Nephron progenitor cell (in vitro differentiated cells): ENCODE measurements at places on chromosomes 3 and 15.

- DNase-seq: peak; percentile 47
Observed at GRCh38 chr3:13700362-13700761, 151.4 kb downstream of the FBLN2 start.

DNA sequence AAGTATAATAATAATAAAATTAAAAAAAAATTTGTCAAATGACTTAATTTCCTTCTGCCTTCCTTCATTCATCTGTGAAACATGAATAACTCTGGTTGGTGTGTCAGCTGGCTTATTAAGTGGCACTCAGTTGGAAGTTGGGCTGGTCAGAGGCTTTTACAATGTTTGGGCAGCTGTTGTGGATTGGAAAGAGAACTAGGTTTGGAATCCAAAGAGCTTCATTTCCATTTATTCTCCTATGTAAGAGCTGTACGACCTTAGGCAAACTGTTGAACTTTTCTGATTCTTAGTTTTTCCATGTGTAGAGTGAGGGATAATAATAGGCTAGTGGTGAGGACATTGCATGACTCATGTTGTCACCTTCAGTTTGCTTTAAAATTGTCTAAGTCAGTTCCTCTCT is 606.7 kb downstream of the PDCD6IP start:
- no peak for DNase-seq

GRCh38 chr3:140850210-140850955 is 91.3 kb upstream of the SLC25A36 start:
- no peak for DNase-seq

DNA sequence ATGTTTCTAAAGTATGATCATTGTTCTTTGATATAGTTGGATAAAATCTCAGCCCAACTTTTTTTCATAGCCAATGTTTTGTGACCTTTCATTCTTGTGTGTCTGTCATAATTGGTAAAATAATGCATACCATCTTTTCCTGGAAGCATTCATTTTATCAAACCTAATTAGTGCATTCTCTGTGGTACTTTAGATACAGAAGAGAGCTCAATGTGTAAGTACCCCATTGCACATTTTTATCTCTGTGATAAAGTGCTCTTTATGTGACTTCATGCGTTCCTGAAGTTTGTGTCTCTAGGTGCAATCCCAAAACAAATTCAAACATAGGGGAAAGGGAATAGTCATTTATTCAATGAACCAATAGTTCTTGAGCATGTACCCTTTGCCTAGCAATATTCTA is 628.5 kb downstream of the GBE1 start:
- no peak for DNase-seq

- no peak for DNase-seq
Observed at GRCh38 chr15:77019521-77020331, 24.8 kb downstream of the PSTPIP1 start.

- DNase-seq: no peak
Observed at GRCh38 chr3:194514626-194515025, 27.8 kb upstream of the ATP13A3 start.

DNA sequence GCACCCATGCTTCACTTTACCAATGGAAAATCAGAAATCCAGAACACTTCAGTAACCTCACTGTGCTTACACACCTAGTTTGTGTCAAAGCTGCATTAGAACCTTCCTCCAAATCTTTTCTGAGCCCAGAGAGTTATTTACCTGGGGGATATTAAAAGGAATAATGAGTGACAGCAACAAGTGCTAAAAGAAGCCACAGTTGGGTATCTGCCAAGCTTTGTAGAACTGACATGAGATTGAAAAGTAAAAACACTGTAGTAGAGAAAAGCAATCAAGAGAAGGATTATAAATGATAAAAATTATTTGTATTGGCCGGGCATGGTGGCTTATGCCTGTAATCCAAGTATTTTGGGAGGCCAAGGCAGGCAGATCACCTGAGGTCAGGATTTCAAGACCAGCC is 8.8 kb upstream of the TBC1D23 start:
- DNase-seq: no peak

- DNase-seq: no peak
Observed at GRCh38 chr3:157695586-157695985, 192.4 kb upstream of the VEPH1 start.

GRCh38 chr3:161489395-161489794 is 7.2 kb upstream of the OTOL1 start:
- no peak for DNase-seq

- no peak for DNase-seq
Observed at GRCh38 chr3:45236964-45237363, 10.9 kb upstream of the TMEM158 start.

DNA sequence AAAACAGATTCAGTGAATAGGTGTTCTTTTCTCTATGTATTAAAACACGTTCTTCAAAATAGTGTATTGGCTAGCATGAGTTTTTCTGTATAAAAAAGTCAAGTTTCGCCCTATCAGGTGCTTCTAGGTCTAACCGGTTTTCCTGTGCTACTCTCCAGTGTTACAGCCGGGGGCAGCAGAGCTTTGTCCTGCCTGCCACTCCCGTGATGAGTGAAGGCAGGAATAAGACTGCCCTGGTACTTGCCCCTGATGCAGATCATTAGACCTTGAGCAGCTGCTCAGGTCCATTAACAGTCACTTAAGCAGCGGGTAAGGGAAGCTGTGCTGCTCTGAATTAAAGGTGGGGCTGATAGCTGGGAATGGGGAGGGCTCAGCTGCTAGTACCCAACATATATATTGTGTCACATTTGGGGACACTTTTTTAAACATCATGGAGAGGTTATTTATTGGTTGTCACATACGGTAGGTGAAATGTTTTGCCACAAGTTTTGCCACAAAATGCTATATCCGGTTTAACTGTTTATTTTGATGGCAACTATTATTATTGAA is 1.3 kb upstream of the UNC13C start:
- peak; percentile 43 for DNase-seq

GRCh38 chr3:129593230-129593594 is 13.3 kb downstream of the PLXND1 start:
- DNase-seq: peak; percentile 26

- DNase-seq: no peak
Observed at GRCh38 chr3:87627316-87627715, 350.9 kb upstream of the POU1F1 start.

DNA sequence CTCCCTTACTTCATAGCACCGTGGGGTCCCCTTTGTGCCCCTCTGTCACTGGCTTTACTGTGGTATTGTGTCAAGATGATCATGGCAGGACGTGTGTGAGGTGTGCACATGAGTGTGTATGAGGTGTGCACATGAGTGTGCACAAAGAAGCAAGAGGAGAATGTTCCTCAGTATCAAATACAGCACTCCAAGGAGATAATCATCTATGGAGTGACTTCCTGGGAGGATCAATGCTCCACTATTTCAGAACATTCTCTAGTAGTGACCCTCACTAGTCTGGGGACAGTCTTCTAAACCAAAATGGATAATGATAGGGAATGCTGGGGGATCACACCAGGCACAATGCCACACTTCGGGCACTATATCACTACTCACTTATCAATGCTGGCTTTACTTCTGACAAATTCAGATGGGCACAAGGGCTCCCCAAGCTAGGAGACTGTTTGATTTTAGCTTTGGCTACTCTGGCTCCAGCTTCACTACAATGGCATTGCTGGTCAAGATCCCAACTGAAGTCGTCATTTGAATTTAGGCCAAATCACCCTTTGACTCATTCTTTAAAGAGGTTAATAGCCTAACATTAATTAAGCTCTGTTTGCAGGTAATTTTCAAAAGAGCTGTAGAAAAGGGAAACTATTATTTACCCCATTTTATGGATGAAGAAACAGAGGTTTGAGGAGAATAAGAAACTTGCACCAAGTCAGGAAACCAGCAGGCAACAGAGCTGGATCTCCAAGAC is 124.1 kb downstream of the THRB start:
- DNase-seq: no peak

- DNase-seq: no peak
Observed at GRCh38 chr3:34073111-34073510, 274.7 kb downstream of the PDCD6IP start.

GRCh38 chr3:64865839-64866570 is 178.2 kb upstream of the ADAMTS9 start:
- no peak for DNase-seq

DNA sequence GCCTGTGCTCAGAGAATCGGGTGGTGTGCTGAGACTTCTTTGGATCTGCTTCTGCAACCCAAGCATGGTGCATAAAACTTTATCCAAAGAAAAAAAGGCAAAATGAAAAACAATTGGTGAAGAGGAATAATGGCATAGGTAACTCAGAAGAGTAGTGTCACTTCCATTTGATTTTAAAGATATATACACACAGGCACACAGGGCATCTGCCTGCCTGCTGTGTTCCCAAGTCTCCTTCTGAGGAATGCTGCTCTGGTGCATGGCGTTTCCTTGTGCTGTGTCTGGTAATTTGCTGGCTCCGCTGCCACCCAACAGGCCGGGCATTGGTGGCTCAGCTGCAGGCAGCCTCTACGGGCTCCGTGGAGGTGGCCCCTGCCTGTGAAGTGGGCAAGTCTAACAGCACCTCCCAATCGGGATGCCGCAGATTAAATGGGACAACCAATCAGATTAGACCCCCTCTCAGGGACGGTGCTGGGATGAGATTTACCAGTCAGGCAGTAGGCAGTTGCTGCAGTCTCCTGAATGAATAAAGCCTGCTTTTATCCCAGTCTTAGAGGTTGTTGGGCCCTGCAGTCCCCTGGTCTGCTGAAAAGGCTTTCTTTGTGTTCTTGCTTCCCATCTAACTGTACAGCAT is 253.7 kb upstream of the RASGRP1 start:
- no peak for DNase-seq

GRCh38 chr3:78741066-78741645 is 1026.6 kb downstream of the ROBO1 start:
- no peak for DNase-seq

- DNase-seq: no peak
Observed at GRCh38 chr3:8724108-8724752, 9.4 kb upstream of the CAV3 start.

DNA sequence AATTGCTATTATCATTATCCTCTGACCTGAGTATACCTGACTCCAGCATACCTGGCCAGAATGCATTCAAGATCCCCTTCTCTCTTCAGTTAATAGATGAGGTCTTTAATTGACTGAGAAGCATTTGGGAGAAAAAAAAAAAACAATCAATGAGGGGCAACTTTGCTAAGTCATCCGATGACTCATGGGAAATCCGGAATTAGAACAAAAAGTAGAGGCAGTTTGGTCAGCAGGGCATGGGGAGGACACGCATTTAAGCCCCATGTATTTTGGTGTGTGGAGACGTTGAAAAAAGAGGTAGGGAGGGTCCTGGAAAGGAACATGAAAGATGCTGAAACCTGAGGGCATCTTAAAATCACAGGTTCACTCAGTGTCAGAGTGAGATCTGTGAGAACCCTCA is 256.2 kb downstream of the RORA start:
- no peak for DNase-seq

DNA sequence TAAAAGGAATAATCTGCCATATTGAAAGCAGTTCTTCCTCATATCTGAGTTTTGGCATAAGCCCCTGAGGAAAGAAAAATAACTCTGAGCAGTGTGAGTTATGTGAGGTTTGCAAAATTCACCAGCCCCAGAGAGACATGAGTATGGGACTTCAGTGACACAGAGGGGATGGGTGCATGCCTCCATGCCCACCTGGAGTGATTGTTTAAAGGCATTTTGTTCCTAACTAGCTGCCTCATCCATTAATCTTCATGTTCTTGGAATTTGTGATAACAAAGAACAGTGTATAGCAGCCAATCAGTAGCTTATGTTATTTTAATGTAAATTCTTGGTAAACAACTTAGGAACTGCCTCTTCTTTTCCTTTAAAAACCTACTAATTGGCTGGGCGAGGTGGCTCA is 11.1 kb upstream of the ESYT3 start:
- no peak for DNase-seq
